ENCODE measurements at places on chromosomes 7 and 10. TPM values are rescaled to one million over a fixed set of nuclear protein-coding genes. Genes with fewer than 3 reads are reported as not detected.

TPST1 gene
- 61.0 TPM for total RNA-seq

GRCh38 chr10:33331379-33331694 lies 3.1 kb downstream of the NRP1 start:
- DNase-seq = no peak

DNA sequence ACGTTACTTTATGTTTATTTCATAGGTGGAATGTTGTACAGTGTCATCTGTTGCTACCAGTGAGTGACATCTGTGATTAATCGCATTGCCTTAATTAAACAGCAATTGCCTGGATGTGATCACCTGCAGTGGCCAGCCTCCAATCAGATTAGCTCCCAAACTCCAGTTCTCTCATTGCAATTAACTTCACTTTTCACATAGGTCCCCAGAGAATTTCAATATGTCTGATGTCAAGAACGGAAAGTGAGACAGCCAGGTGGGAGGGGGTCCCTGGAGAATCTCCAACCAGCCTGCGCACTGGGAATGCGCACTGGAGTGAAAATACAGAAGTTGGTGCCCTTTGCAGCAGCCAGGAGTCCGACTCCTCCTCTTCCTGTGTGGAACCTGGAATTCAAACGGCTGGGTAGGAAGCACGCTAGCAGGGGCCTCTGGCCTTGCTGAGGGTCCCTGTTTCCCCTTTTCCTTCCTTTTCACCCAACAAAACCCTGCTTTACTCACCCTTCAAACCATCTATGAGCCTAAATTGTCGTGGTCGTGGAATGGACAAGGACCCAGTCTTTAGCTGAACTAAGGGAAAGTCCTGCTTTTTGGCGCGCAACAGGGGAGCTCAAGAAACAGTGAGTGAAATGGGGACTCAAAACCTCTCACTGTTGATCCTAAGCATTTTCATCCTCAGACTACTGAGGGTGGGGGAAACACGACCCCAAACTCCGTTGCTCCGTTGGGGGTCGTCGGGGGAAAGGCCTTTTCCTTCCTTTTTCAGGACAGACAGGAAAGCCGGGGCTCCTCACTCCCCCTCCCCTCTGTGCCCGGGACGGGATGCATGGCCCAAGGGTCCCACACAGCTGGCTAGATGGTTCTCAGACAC lies 1355.5 kb upstream of the LRRTM3 start:
- DNase-seq = peak; percentile 66

GRCh38 chr7:113230691-113231090 lies 112.3 kb upstream of the SMIM30 start:
- no peak for DNase-seq

DNA sequence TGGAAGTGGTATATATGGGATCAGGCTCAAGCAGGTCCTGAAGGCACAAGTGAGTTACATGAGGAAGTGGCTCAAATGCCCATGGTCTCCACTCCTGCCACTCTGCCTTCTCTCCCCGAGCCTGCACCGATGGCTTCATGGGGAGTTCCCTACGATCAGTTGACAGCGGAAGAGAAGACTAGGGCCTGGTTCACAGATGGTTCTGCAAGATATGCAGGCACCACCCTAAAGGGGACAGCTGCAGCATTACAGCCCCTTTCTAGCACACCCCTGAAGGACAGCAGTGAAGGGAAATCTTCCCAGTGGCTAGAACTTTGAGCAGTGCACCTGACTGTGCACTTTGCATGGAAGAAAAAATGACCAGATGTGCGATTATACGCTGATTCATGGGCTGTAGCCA lies 95.3 kb downstream of the HOXA1 start:
- DNase-seq = no peak

CYP2E1 gene
- total RNA-seq = not detected

KCND2 gene
- total RNA-seq = not detected

STAMBPL1 gene
- 22.8 TPM for total RNA-seq

DNA sequence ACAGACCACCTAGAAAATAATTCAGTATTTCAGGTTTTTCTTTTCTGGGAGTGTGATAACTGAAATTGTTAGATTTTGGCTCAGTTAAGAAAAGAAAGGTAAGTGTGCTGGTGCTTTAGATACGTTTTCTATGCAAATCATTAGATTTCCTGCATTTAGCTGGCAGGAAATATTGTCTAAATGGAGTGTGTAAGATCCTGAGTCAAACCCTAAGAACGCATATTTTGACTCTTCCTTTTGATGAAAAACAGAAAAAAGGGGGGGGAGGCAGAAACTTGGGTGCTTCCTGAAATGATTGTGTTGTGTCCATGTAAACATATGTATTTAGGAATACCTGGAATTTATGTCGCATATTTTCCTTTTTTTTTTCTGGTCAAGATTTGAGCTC lies 1.2 kb downstream of the GRK5 start:
- peak; percentile 45 for DNase-seq

SPDYE16 gene
- total RNA-seq = 0.22 TPM

GRCh38 chr7:90488220-90488619 lies 18.8 kb downstream of the PTTG1IP2 start:
- DNase-seq = no peak

ST8SIA6 gene
- not detected for total RNA-seq

DNA sequence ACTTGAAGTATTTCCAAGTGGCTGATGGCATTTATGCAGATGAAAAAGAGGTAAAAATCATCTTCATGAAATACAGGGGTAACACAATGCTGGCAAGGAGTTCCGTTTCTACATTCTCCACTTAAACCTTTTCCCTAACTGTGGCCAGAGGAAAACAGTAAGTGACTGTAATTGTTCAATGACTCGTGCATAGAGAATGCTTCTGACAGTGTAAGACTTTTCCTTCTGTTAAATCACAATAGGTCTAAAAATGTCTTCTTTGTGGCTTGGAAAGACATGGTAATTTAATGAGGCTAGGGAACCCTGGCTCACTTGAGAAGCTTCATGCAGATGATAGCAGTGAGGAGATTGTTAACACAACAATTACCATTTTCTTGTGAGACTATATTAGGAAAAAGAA lies 50.3 kb upstream of the RSU1 start:
- DNase-seq = peak; percentile 80

DNA sequence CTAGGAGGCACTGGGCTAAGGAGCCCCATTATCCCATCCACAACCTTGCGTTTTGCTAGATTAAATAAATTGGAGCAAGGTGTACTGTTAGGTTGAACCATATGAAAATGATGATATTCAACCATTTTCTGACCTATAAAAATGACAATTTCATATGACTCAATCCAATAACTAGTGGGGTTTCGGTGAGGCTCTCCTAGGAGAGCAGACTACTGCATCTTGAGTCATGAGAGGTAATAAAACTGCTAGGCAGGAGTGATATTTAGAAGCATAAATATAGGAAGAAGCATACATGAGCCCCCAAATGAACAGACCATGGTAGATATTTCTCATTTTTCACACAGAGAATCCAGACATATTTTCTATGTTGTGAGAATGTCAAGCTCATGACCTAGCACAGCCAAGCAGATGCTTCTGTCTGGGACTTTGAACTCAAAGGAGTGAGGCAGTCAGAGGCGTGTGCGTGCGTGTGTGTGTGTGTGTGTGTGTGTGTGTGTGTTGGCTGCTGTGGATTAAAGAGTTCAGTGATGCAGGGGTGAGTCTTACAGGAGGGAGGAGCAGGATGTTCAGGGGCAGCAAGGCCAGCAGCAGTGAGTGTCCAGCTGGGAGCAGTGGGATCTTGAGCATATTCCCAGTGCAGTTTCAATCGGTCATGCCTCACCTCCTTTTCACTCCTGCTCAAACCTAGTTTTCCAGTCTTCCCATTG lies 17.8 kb upstream of the WDR11 start:
- DNase-seq = no peak

DNA sequence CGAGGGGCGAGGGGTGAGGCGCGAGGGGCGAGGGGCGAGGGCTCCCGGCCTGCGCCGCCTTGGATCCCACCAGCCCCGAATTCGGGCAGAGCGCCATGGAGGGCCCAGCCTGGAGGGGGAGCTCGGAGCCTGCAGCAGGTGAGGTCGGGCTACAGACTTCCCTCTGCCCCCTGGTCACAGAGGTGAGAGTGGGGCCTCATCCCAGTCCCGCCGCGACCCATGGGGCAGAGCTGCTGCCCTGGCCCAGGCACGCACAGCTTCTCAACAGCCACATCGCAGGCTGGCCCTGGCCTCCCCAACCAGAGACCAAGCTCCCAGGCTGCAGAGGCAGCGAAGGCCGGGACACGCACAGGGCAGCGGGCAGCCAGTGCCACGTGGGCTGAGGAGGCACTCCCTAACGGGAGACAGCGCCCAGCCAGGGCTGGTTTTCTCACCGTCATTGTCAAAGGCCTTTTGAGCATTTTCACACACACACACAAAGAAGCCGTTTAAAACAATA lies 191.8 kb downstream of the PTPRN2 start:
- DNase-seq = no peak

DNA sequence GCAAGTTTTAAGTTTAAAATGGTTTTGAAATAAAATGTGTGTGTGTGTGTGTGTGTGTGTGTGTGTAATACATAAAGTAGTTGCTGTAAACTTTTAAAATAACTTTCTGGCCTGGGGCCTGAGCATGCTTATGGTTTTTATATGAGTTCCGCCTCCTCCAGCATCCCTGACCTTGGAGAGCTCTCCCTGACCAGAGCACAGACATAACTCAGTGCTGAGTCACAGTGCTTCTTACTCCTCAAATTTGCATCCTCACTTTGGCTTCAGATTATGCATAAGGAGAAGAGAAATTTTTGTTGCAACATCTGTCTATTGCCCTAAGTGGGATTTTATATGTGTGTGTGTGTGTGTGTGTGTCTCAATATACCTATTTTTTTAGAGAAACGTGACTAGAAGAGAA lies 200.8 kb downstream of the ELMO1 start:
- peak; percentile 75 for DNase-seq

KCNMA1 gene
- total RNA-seq = 16.1 TPM

- DNase-seq = peak; percentile 89
Observed at GRCh38 chr10:44981172-44982113, 2.8 kb upstream of the DEPP1 start.

DNA sequence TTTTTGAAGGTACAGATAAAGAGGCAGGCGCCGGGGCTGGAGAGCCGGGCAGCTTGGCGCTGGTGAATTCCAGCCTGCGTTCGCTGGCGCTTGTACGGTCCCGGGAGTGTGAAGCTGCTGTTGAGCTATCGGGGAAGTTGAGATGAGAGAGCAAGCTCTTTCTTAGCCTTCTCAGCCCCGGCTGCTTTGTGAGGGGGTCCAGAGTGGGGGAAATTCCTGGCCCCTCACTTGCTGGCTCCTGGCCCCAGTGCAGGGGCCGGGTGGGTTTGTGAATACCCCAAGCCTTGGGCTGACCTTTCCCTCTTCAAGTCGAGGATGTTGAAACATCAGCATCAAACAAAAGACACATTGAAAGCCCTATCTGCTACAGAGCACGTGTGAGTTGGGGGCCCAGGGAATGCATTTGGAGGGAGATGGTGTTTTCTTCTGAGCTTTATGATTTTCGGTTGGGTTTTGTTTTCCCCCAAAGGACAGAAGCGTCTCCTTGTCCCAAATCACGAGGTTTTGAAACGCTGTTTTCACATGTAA lies 2.7 kb downstream of the ZMIZ1 start:
- DNase-seq = no peak

DNA sequence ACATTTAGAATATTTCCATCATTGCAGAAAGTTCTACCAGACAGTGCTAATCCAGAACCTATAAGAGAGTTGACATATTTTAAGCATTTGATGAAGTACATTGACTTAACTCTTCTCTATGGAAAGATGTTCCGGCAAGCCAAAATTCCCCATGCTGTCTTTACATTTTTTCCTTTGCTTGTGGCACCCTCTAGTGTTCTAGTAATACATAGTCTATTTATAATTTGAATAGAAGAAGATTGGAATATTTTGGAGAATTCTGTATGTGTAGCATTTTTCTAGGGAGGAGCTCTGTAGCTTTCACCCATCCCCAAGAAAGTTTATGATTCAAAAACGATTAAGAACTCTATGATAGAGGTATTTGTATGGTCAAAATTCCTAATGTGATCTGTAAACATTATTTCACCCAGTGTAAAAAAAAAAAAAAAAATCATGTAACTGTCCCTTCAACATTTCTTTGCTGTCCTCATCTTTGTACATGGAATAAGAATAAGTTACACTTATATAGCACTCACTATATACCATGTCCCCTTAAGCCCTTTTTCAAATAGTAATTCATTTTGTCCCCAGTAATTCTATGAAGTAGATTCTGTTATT lies 33.2 kb downstream of the NRF1 start:
- DNase-seq = peak; percentile 61

- DNase-seq = peak; percentile 67
Observed at GRCh38 chr7:69418869-69419670, 179.2 kb upstream of the AUTS2 start.

GRCh38 chr10:82572744-82573143 lies 697.8 kb downstream of the NRG3 start:
- DNase-seq = no peak

DNA sequence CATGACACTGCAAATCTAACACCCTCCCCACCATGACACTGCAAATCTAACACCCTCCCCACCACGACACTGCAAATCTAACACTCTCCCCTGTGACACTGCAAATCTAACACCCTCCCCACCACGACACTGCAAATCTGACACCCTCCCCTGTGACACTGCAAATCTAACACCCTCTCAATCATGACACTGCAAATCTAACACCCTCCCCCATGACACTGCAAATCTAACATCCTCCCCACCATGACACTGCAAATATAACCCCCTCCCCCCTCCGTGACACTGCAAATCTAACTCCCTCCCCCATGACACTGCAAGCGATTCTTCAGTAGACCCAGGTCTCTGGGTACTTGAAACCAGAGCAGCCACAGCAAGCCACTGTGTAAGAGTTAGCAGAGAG lies 604.4 kb downstream of the DNAJB6 start:
- DNase-seq = no peak

CDC14C gene
- 0.07 TPM for total RNA-seq

- no peak for DNase-seq
Observed at GRCh38 chr7:37796138-37796775, 52.1 kb upstream of the NME8 start.
